Left renal cortex interstitium (tissue), 4 donors: ENCODE measurements at places on chromosomes 11 and 22.

DNA sequence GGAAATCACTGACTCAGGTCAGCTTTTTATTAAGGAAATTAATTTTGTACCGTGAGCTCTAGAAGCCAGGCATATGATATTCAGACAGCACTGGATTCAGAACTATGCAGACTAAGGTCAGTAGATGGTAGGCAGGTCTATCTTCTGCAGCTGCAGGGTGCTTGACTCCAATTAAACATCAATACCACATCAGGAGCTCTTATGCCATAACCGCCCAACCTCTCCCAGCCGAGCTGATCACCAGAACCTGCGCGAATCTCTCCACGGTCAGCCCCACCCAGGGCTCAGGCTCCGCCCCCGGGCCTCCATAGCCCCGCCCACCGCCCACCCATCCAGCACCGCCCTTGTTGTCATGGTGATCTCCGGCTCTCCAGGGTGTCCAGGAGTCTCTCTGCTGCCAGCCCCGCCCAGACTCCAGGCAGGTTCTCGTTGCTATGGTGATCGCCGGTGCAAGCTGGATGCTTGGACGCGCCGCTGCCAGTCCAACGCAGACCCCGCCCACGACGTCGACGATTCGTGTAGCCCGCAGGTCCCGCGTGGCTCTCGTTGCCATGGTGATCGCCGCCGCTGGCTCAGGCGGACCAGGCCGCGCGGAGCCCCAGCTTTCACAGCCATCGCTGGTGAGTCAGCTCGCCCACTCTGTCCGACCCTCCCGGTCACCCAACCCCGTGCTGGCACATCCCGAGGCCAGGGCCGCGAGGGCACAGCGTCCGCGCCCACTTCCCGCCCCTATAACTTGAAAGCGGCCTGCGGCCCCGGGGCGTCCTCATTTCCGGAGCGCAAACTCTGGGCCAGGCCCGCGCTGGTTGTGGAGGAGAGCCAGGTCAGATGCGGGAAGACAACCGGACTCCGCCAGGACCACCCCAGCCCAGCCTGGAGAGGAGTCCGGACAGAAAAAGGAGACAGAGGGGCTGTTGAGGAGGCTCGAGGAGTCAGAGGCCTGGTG, at the start of gene RAB36:
Gene RAB36 (plus strand): TSS at position 546 of the 946 bp plus-strand sequence. CDS start 1,140 bp downstream, outside the sequence.
- peak; percentile 96 for DNase-seq

DNA sequence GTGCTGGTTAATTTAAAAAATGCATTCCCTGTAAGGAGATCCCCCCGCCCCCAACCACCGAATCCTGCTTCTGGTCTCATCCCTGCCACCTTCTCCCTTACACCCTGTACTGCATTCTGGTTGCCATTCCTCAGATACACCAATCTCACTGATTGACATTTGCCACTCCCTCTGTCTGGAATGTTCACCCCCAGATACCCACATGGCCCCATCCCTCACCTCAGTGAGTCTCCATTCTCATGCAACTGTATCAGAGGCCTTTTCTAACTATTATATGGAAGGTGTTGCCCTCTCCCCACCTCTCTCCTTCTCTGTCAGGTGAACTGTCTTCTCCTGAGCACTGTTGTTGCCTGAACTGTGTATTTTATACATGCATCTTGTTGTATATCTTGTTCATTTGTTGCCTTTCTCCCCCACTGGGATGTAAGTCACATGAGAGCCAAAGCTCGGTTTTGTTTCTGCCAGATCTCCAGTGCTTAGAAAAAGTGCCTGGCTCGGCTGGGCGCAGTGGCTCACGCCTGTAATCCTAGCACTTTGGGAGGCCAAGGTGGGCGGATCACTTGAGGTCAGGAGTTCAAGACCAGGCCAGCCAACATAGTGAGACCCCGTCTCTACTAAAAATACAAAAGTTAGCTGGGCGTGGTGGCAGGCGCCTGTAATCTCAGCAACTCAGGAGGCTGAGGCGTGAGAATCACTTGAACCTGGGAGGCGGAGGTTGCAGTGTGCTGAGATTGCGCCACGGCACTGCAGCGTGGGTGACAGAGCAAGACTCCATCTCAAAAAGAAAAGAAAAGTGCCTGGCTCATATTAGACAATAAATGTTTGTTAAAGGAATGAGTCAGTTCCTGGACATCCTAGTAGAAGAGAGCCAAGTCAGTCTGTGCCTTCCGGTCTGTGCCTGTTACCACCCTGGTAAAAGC, 61.0 kb downstream of the TNRC6B start:
- no peak for DNase-seq

DNA sequence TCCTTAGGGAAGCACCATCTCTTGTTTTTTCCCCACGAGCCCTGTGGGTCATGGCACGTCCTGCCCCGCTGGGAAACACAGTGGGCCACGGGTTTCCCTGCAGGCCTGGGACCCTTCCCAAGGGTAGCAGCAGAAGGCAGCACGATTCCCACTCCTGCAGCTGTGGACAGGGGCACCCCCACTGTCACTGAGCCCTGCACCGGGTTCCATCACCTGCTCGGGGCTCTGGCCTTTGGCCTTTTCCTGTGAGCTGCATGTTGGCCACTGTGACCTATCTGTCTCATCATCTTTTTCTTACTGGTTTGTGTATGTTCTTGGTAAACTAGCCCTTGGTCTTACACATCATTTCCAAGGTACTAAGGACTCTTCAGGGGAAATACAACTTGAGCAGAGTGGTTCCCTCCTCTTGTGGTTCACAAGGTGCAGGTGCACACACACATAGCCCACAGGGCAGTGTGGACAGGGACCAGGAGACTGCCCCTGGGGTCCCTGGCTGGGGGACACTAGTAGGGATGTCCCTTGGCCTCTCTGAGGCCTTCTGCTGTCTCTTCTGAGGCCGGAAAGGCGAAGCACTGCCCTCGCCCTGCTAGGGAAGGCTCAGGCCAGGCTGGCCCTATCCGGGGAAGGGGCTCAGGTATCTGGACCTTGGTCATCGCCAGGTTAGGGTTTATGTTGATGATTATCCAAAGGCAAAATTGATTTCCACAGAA, 19.0 kb upstream of the TXNRD2 start:
- DNase-seq: no peak

- no peak for DNase-seq
Observed at GRCh38 chr11:94907226-94907625, 66.1 kb downstream of the CWC15 start.

DNA sequence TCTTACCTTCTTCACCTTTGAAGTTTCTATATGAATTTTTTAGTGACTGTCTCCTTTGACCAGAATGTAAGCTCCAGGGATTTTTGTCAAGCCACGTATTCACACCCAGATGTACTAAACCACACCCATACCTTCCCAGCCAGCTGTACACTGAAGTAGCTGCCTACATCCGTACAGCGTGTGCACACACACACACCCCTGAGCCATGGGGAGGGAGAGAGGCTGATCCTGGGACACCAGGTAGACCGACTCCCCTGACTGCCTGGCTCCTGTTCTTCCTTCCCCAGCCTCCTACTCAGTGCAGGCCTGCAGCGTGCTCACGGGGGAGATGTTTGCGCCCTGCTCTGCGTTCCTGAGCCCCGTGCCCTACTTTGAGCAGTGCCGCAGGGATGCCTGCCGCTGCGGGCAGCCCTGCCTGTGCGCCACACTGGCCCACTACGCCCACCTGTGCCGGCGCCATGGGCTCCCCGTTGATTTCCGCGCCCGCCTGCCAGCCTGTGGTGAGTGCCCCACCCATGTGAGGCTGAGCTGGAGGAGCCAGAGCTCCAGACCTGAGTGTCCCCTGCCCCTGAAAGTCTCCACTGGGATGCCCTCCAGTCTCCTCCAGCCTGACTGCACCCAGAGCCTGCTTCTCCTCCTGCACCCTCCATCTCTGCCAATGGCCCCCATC, 25.9 kb downstream of the OTOG start:
- no peak for DNase-seq

- DNase-seq: no peak
Observed at GRCh38 chr22:46585340-46586122, 34.7 kb upstream of the GRAMD4 start.

- no peak for DNase-seq
Observed at GRCh38 chr22:48627203-48627602, 1200.5 kb downstream of the BRD1 start.

DNA sequence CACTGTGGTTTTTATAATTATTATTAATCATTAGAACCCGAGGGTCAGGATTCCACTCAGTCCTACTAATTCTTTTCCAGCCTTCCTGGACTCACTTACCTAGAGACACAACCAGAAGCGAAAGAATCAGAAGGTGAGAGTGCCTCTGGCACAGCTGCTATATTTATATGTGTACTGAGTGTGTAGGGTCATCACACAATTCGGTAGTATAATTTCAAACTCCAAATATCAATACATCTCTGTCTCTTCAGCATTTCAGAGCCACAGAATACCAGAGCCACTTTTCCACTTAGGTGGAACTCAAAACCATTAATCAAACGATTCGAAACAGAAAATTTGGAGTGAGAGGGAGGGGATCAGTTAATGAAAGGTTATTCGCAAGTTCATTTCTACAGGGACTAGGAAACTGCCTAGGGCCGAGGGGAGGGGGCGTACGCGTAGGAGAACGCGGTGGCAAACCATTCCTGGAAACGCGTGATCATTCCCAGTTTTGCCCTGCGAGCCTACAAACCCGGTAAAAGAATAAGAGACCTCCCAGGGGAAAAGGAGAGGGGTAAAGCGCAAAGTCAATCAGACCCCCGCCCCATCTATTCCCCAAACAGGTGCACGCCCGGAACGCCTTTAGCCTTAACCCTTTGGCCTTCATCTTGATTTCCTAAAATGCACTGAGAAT, 5.4 kb downstream of the BSX start:
- DNase-seq: no peak

DNA sequence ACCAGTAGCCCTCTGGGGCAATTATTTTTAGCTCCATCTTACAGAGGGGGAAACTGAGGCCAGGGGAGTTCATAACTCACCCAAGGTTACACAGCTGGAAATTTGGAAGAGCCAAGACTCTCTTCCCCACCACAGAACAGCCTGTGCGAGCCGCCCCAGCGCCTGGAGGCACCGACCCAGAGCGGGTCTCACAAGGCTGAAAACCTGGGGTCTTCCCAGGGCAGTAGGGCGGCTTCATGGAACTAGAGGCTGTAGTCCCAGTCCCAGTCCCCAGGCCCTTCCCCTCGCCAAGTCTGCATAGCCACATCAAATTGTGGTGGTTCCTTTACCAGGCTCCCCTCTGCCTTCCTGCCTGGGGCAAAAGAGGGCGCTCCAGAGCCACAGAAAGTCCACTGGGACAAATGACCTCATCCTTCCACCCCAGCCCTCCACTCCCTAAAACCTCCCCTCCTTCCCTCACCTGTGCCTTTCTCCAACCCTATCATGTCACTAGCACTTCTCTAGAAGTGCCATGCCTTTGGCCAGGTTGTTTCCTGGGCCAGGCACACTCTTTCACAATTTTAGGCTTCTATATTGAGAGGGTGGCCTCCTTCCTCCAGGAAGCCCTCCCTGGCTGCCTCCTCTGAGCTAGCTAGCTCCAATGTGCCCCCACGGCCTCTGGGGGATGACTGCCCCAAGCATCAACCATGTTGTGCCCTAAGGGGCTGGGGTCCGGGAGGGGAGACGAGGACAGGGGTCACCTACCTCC, 15.2 kb upstream of the CDC42EP1 start:
- DNase-seq: no peak

DNA sequence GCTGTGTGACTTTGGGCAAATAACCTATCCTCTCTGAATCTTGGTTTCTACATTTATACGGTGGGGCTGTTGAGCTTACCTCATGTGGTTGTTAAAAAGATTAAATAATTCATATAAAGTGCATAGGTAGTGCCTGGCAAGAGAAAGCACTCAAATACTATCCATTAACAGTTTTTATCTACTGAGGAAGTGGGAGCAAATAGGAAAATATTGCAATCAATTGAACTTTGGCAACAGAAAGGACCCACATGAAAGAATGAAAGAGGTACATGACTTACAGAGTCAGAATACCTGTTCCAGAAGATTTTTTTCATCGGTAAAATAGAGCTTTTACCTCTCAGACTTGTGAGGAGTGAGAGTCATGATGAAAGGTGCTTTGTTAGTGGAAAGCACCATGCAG, 6.3 kb upstream of the PPP2R1B start:
- DNase-seq: no peak

GRCh38 chr22:23742505-23743264, 8.2 kb downstream of the ZNF70 start:
- no peak for DNase-seq

- no peak for DNase-seq
Observed at GRCh38 chr11:132784441-132784840, 747.9 kb downstream of the OPCML start.

DNA sequence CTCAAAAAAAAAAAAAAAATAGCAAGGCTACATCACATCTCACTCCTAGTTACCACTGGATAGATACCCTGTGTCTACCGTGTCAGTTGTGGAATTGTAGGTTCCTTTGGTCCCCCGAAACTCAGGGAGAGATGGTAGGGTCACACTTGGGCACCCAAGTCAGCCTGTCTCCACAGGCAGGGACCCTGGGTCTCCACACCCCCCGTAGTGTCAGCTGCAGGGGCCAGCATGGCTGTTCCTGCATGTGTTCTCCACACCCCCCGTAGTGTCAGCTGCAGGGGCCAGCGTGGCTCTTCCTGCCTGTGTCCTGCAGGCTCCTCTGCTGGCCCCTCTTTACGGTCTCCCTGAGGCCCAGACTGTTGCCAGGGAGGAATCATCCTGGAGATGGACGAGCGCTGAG, 282.1 kb downstream of the BRD1 start:
- no peak for DNase-seq

DNA sequence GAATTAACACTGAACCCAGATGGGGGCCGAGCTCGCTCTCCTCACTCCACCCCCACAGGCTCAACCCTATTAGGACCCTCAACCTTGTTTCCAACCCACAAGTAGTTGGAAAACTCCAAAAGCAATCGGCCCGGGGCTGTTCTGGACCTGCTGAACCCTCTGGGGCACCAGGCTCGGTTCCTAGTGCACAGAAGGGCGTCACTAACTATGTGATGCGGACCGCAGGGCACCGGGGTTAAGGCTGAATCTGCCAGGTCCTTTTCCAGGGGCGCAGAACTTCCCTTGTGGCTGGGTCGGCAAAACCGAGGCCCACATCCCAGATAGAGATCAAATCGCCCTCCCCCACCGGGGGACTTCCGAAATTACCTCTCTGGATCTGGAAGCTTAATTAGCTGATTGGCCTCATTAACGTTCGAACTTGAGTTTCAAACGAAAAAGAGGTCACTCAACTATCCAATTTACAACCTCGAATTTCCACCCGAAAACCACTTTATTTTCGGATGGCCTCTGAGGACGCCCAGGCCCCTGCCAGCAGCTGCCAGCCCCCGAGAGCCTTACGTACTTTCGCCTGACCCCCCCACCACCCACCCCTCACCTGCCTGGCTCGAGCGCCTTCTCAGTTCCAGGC, 1.7 kb downstream of the SHANK2 start:
- DNase-seq: no peak

GRCh38 chr11:101127699-101128570, 1.7 kb downstream of the PGR start:
- DNase-seq: no peak
